ENCODE measurements at places on chromosomes 1 and 21. TPM values are rescaled to one million over a fixed set of nuclear protein-coding genes. Genes with fewer than 3 reads are reported as not detected.
A peak's percentile ranks its signal among the peaks of the same experiment; 100 is the strongest.

- no peak for DNase-seq
These were observed 582.5 kb upstream of the RGS18 start for GRCh38 chr1:191575746-191576145.

- no peak for DNase-seq
These were observed 381.1 kb upstream of the PKN2 start for GRCh38 chr1:88302843-88303486.

DNA sequence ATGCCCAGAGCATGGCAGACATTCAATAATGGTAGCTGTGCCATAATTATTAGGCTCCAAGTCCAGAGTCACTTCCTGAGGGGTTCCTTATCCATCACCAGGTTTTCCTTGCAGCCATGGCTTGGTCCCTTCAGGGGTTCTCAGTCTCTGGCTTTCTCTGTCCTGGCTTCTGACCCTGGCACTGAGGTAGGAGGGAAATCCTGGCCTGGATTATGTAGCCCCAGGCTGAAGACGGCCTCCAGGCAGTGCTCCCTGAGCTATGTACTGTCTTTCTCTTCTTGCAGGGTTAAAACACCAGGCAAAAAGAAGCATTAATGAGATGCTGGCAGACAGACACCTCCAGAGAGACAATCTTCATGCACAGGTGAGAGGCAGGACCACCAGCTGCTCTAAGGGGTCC, 9.5 kb upstream of the PADI3 start:
- no peak for DNase-seq

DNA sequence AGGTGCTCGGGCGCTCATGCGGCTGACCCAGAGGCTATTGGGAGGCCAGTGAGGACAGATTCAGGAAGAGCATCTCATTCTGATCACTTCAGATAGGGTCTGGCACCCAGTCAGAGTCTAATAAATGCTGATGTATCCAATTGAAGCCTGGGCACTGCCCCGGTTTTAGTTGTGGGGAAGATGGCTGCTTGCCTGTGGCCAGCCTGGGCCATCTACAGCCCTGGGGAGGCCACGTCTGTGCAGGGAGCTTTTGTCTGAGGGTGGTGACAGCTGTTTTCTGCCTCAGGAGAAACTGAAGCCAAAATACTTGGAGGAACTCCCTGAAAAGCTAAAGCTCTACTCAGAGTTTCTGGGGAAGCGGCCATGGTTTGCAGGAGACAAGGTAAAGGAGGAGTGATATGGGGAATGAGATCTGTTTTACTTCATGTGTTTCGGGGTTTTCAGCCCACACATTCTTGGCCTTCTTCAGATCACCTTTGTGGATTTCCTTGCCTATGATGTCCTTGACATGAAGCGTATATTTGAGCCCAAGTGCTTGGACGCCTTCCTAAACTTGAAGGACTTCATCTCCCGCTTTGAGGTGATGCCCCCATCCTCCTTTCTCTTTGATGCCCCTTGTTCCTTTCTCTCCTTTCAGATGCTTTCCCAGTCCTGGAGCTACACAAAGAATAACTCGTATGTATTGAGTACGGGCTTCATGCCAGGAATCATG, 2.8 kb downstream of the GSTM5 start:
- no peak for DNase-seq

- no peak for DNase-seq
These were observed 34.4 kb upstream of the PSMB2 start for GRCh38 chr1:35675773-35676172.

- no peak for DNase-seq
These were observed 22.6 kb downstream of the PLPPR5 start for GRCh38 chr1:98981917-98982513.

- DNase-seq = no peak
These were observed 76.3 kb downstream of the ZP4 start for GRCh38 chr1:237814319-237814924.

- DNase-seq = no peak
These were observed 238.1 kb downstream of the VAV3 start for GRCh38 chr1:107726860-107727259.

GRCh38 chr1:206575165-206575893, 36.9 kb downstream of the EIF2D start:
- DNase-seq = peak; percentile 63

- no peak for DNase-seq
These were observed 5.3 kb downstream of the SSU72 start for GRCh38 chr1:1569341-1569740.

- DNase-seq = no peak
These were observed 472 bp upstream of the USP25 start for GRCh38 chr21:15729346-15729673.

- DNase-seq = no peak
These were observed 98.6 kb downstream of the TBX19 start for GRCh38 chr1:168379104-168379860.

DNA sequence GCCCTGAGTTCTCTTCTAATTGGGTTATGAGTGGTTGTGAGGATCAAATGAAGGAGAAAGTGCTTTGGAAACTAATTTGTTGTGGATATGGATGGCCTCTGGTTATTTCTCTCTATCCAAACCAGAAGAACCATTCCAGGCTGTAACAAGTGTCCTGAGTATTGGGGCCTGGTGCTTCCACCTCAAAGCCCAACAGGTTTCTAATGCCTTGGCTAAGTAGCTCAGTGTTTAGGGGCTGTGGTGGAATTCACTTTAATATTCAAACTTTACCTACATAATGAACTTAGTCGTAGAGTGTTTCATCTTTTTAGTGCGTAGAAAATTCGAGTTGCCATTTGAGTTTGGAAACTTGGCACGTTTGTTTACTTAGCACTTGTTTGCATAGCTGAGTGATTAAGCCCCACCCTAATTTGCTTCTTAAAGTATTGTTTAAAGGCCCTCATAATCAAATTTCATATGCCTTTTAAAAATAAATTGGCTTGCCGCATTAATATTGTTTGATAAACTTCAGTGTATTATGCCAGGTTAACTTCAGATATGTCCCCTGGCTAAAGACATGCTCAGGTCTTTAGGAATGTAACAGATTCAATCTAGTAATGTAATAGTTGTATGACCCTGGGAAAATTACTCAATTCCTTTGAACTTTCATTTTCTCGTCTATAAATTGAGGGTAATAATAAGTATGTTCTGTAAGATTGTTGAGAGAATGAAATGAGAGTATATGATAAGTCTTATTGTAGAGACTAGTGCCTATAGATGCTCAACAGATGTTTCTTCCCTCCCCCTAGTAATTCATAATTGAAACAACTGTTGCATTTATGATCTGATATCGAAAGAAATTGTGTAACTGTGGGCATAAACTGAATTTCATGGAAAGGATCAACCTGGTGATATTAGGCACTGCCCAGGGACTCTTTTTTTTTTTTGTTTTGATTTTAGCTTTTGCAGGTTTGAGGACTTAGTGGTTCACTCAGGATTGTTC, 1.6 kb downstream of the AGO4 start:
- no peak for DNase-seq

- DNase-seq = no peak
These were observed 92.0 kb upstream of the TLR5 start for GRCh38 chr1:223235091-223235490.

DNA sequence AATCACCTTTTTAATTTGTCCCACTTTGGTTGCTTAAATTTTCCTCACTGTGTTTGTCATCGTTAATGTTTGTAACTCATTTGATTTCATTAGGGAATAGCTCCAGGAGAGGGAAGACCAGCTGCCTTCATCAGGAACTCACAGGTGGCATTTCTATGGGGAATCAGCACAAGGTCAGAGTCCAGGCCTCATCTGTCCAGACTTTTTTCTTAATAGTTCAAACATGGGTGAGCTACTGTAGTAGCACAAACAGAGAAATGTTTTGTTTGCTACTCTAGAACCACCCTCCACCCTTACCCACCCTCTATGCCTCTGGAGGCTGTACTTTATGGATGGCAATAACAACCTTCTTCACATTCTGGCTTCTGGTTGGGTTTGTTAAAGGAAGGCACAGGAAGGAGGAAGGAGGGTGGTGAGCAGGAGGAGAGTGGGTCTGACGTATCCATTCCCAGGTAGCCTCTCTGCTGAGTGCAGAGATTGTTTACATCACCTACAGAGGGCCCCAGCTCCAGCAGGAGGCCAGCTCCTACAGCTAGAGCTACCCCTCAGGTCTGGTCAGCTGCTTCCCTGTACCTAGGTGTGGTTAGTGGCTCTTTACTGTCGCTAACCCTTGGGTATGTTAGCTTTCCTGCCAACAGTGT, 8.1 kb upstream of the TEDDM1 start:
- DNase-seq = no peak

PPP2R5A gene
- total RNA-seq = 91.5 TPM

CLK2 gene
- total RNA-seq = 51.1 TPM

KRTAP19-3 gene
- total RNA-seq = not detected

ZRANB2 gene
- 85.2 TPM for total RNA-seq

OVAAL gene
- not detected for total RNA-seq

MAP1LC3C gene
- 10.9 TPM for total RNA-seq

OR10J5 gene
- total RNA-seq = not detected

LRRC53 gene
- not detected for total RNA-seq

CRYBG2 gene
- total RNA-seq = 2.1 TPM

CELA3B gene
- not detected for total RNA-seq

UBE2G2 gene
- total RNA-seq = 76.9 TPM
